ENCODE measurements at places on chromosomes 5 and 9. TPM values are rescaled to one million over a fixed set of nuclear protein-coding genes. Genes with fewer than 3 reads are reported as not detected.

DNA sequence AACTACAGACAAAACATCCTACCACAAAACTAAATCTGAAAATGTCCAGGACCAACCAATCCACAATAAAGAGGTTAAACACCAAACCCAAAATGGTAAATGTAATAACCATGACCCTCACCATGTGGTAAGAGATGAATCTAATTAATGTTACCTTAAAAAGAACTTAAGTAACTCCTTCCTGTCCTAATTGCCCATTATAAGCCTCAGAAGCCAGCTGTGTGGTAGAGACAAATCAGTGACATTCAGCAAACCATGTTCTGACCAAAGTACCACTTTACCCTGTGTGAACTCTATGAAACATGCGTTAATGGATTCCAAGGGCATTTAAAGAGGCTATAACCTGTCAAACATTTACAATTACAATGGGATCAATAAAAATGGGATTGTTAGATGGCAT, 25.0 kb downstream of the LPAR1 start:
- no peak for DNase-seq

DNA sequence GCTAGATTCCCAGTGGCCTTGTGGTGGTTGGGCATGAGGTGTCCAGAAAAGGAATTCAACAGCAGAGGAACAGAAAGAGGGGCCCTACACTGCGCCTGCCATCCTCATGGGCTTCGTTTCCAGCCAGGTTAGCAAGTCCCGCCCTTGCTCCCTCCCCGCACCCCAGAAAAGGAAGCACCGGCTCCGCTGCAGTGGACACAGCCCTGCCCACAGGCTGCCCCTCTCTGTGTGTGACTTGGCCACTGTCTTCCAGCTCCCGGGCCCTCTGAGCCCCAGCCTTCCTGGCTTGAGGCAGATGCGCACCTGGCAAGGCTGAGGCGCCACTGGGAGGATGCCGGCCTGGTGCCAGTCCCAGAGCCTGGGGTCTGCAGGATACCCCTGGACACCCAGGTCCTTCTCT, 305.0 kb upstream of the IRX4 start:
- DNase-seq, result no peak

GRCh38 chr9:15101095-15101494, 190.9 kb upstream of the FREM1 start:
- no peak for DNase-seq

- no peak for DNase-seq
These were observed 18.0 kb upstream of the MRNIP start for GRCh38 chr5:179876610-179876952.

DNA sequence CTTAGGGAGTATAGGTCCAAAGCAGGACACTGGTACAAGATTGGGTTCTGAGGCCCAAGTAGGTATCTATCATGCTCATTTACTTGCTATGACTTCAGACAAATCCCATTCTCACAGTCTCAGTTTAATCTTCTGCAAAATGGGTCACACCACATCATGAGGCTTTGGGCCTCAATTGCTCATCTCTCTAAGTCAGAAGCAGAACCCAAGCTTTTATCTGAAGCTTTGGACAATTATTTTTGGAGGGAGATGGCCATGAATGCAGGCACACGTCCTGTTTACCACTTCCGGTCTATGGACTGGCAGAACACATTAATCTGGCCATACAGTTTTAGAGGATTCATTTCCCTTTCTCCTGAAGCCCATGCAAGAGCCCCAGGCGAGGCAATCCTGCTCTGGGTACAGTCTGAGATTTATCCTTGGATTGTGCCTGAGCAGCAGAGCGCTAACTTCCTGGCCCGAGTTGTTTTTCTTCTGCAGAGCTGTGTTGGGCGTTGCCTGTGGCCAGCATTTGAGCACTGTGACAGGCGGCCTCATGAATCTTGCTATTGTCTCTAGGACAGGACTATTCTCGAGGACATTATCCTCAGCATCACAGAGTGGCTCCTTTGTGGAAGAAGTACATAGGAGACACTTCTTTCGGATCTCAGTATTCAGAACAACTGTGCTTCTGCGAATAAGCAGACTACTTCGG, 16.1 kb downstream of the SLC22A4 start:
- DNase-seq, result no peak

DNA sequence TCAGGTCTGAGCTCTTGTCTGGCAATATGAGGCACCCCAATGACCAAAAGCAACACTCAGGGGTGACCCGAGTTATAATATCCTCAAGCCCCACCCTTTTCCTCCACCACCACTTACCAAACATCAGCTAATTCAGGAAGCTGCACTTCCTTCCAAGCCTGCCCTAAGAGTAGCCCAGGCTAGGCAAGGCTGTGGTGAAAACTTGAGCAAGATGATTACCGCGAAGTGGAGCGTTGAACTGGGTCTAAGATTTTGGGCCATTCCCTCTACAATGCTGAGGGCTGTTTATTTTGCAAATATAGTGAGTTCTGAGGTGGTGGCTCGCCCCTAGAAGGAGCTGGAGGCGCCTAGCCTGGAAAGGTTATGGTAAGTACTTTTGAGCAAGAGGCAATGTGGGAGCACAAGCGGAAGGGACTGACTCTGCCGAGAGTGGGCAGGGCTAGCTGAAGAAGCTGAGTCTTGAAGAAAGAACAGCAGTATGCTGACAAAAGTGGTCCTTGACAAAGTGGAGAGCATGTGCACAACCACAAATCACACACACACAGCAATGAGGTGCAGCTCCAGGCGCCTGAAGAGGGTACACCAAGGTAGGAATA, at the start of gene HK3:
Gene HK3 (minus strand): TSS at position 51 of the 596 bp plus-strand sequence. CDS start 3,187 bp downstream, outside the sequence.
- DNase-seq, result no peak

DNA sequence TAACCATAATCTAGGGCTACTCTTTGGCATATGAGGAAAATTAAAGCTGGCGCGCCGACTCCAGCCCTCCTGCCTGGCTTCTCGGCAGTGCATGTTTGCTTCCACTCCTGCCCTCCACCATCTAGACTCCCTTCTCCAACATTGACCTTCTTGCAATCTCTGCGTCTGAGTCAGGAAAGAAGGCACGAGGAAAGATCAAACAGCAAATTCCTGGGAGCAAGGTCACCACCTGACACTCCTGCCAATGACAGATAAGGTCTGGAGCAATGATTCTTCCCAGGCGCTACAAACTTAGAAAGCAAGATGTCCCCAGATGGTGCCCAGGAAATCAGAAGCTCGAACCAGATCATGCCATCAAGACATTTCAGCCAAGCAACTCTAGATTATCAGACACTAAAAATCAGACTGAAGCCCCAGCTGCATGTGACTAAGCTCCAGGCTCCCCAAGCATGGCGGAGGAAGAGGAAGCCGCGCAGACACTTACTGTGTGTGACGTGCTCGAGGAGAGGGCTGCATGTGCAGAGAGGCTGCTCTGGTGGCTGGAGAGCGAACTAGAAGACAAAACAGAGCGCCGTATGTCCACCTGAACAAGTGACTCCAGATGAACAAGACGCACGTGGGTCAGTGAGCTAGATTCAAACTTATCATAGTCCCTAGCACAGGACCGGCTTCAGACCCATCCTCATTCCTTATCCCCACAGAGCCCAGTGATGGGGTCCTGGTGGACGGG, 115.3 kb downstream of the UBE2R2 start:
- no peak for DNase-seq

GRCh38 chr5:160188141-160189015, 40.9 kb upstream of the FABP6 start:
- no peak for DNase-seq

GRCh38 chr5:53642061-53642460, 81.6 kb downstream of the NDUFS4 start:
- no peak for DNase-seq

DNA sequence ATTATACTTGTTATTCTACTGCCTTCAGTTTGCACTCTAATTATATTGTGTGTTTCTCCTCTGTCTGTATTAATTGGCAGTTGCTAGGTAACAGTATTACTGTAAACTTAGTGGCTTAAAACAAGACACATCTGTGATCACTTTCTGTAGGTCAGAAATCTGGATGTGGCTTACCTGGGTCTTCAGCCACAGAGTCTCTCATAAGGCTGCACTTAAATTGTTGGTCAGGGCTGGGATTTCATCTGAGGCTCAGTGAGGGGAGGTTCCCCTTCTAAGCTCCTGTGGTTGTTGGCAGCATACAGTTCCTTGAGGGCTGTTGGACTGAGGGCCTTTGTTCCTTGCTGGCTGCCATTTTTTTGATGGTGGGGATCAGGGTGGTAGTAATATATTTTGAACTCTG, 68.8 kb downstream of the SLC44A1 start:
- no peak for DNase-seq

DNA sequence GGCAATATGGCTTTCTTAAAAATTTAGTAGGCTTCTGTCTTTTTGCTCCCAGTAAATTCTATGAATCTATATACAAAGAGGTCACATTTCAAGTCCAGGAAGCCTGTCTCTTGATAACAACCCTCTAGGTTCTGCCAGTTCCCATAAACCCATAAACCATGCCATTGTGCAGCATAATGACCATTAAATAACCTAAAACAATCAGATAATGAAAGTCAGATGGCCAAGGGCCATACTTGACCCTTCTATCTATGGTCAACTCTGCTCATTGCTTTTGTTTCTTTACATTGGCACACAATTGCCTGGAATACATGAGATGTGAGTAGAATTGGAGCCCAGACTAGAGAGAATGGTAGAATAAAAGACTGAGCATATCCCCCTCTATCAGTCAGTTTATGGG, 305.4 kb upstream of the KIF2A start:
- DNase-seq, result no peak

GRCh38 chr5:73183000-73183399, 10.0 kb downstream of the TMEM174 start:
- DNase-seq, result no peak

GRCh38 chr5:151219789-151220188, 4.1 kb downstream of the CCDC69 start:
- DNase-seq, result no peak

- DNase-seq, result no peak
These were observed 285.7 kb upstream of the TUT7 start for GRCh38 chr9:86639899-86640379.

DNA sequence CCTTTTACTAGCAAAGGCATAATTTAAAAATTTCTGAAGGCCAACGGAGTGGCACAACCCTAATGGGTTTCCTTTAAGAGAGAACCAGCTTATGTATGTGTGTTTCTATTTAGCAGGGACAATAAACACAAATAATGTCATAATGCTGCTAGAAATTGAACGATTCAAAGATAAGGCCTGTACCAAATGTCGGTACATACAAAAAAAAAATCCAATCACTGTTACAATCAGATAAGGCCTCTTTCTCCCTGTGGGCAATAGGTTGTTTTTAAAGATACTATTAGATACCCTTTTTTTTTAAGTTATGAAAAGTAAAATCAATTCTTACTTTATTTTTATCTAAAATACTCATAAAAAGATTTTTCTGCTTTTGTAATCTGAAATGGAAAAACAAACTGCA, 821.0 kb downstream of the PRELID2 start:
- no peak for DNase-seq

DNA sequence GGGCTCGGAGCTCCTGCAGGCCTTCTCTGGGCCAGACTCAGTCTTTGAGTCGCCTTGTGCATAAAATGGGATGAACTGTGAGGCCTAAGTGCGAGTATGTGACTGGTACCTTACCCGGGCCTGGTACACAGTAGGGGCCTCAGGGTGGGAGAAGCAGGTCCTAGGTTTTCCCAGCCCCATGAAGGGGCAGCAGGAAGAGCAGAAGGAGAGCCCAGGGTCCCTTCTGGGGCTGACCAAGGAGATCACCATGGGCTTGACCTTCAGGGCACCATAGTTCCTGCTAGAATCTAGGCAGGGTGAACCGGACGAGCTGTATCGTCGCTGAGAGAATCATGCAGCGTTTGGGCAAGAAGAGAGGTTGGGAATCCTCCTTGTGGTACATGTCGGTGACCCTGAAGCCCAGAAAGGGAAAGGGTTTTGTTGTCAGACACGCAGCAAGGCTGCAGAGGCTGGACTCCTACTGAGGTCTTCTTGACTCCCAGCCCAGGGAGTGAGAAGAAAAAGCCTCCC, 373 bp upstream of the PHYKPL start:
- DNase-seq, result no peak

DNA sequence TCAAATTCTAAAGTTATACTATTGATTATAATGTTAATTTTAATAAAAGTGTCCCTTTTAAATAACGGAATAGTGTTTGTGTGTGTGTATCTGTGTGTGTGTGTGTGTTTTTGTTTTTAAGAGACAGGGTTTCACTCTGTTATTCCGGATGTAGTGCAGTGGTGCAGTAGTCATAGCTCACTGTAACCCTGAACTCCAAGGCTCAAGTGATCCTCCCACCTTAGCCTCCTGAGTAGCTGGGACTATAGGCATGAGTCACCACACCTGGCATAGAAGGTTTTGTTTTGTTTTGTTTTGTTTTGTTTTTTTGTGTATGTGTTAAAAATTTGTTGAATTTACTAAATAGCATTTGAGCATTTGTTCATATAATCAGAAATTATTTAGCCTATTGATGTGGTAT, 64.6 kb downstream of the YTHDC2 start:
- DNase-seq, result no peak

DNA sequence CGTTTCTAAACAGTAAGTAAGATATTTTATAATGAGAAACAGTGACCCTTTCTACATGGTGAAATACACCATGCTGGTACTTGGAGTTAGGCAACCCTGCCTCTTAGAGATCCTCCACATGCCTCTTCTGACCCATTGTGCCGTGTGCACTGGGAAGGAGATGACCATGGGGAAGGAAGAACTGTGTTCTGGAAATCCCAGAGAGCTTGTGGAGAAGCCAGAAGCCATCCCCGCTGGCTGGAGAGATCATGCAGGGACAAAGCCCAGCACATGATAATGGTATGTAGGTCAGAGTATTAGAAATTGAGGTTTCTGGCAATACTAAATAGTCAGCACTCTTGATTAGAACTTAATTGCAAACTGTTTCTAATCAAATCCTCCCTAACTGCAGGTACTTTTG, 307.3 kb downstream of the FBXL7 start:
- no peak for DNase-seq

DNA sequence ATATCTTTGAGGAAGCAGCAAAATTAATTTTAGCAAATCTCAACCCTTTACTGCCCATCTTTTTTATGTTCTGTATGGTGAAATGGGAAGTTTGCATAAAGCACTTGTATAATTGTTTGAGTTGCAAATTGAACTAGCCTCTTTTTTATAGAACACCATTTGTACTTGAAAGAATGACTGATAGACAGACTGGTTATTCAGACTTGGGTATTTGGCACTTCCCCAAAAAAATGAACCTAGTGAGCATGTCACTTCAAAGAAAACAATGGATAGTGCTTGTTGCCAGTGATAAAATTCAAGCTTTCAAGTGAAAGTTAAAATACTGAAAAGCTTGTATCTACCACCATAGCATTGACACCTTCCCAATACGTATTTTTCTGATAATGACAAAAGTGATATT, 115.8 kb downstream of the ERCC6L2 start:
- DNase-seq, result no peak

GRCh38 chr9:10146517-10147331, 466.1 kb downstream of the PTPRD start:
- no peak for DNase-seq

LCN1 gene
- polyA plus RNA-seq, result not detected

RUSC2 gene
- polyA plus RNA-seq, result 19.1 TPM

ZSWIM6 gene
- 25.3 TPM for polyA plus RNA-seq

SLC34A1 gene
- 198 TPM for polyA plus RNA-seq

COL15A1 gene
- polyA plus RNA-seq, result 35.2 TPM

DIRAS2 gene
- 5.3 TPM for polyA plus RNA-seq

ZFP37 gene
- 9.3 TPM for polyA plus RNA-seq

ADAMTS13 gene
- 9.3 TPM for polyA plus RNA-seq

HCN1 gene
- 0.04 TPM for polyA plus RNA-seq

SPTLC1 gene
- 112 TPM for polyA plus RNA-seq

SAPCD2 gene
- 5.4 TPM for polyA plus RNA-seq

ESM1 gene
- polyA plus RNA-seq, result 13.8 TPM

P4HA2 gene
- polyA plus RNA-seq, result 26.9 TPM

ADAMTS6 gene
- polyA plus RNA-seq, result 2.0 TPM

GABRB2 gene
- polyA plus RNA-seq, result 1.4 TPM

WNT8A gene
- polyA plus RNA-seq, result 0.17 TPM

HAVCR2 gene
- polyA plus RNA-seq, result 10.9 TPM

COX7C gene
- 1,015 TPM for polyA plus RNA-seq
